ENCODE measurements at places on chromosomes 12 and 14.

GRCh38 chr14:102396521-102396920, 33.8 kb downstream of the TECPR2 start:
- no peak for DNase-seq

- DNase-seq: no peak
These were observed 158.0 kb downstream of the RIMBP2 start for GRCh38 chr12:130557886-130558765.

DNA sequence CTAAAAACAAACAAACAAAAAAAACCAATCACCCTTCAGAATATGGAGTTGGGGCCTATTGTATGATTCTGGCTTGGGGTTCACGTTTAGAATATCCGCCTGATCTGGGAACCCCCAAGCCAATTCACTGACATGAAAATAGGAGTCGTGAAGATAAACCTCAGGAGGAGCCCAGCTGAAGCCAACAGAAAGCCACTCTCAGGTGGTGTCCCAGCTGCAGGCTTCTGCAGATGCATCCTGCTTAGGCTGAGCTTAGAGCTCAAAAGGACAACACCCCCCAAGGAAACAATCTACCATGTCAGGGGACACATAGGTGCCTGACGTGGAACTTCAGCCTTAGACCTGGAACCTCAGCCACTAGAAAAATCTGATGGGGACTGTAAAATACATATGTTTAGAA, 51.9 kb downstream of the SYNE3 start:
- no peak for DNase-seq

GRCh38 chr14:56237398-56237797, 119.2 kb downstream of the PELI2 start:
- DNase-seq: no peak

- no peak for DNase-seq
These were observed 34.3 kb downstream of the SLC15A4 start for GRCh38 chr12:128789356-128789929.

- no peak for DNase-seq
These were observed 345.8 kb upstream of the CCDC196 start for GRCh38 chr14:66140213-66140918.

Measured in right atrium auricular region (tissue), 2 donors.